ENCODE measurements at places on chromosomes 6 and 20.

DNA sequence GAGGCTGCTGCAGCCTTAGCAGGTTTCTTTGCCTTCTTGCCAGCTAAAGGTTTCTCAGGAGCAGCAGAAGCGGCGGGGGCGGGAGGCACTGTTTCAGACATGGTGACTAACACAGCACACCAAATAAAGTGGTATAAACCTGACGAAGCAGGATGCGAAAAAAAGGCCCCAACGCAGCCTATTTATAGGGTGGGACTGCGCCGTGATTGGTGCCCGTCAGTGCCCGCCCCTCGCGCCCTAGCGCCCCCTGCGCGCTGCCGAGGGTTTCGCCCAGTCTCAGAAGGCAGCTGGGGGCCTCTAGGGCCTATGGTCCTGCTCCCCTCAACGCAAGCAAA, 55.0 kb downstream of the TRIM38 start:
- DNase-seq, result peak; percentile 92

DNA sequence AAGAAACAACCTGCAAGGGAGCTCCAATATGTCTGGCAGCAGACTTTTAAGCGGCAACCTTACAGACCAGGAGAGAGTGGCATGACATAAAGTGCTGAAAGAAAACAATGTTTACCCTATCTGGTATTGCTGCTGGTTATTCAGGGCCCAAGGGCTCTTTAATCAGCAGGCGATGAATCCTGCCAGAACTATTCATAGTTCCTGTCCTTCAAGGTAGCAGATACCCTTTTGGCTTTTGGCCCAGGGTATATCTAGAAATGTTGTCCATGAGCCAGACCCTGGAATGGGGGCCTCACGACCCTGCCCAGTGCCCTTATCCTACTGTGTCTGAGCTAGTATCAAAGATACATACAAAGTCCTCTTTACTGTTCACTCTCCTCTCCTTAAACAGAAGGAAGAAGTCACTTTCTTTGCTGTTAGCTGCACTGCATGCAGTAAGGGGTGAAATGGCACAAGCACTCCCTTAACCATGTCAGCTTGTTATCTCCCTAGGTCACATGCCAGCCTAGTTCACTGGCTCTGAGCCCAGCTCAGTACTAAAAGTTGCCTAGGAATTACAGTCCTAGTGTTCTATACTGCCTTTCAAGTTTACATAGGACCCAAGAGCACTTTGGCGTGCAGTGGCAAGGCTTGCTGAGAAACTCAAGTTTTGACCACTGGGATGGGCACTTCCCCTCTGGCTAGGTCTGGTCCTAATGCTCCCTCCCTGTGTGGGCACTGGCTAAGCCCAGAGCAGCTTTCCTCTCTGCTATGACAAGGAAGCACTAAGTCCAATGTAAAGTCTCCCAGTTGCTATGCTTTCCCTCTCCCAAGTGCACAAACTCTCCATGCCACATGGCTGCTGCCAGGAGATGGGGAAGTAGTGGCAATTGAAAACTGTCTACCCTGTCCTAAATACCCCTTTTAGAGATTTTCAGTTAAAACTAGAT, 122.0 kb downstream of the HTR1B start:
- no peak for DNase-seq

DNA sequence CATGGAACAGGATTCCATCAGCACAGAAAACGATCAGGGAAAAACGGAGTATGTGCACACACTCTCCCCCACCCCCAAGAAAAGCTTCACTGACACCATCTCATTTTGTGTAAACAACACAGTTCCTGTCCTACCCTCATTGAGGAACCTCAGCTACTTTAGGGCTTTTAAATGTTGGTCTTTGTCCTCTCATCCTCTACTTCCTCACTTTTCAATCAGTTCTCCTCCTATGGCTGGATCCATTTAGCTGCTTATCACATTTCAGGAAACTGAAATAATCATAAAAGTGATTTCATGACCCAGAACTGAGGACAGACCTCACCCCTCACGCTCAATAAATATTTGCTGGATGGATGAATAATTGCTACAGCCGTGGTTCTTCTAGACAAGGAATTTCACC, 33.1 kb upstream of the PNRC1 start:
- DNase-seq, result no peak

DNA sequence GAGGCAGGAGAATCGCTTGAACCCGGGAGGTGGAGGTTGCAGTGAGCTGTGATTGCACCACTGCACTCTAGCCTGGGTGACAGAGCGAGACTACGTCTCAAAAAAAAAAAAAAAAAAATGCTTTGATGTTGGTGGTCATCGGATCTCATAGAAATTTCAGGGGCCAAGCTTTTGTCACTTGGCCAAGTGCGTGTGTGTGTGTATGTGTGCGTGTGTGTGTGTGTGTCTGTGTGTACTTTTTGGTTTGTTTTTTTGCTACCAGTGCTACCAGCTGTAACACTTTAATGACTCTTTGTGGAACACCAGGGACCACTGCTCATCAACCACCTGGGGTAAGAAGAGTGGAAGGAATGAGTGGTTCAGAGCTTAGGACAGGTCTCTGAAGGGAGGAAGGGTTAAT, 49.7 kb downstream of the TRAF3IP2 start:
- no peak for DNase-seq

DNA sequence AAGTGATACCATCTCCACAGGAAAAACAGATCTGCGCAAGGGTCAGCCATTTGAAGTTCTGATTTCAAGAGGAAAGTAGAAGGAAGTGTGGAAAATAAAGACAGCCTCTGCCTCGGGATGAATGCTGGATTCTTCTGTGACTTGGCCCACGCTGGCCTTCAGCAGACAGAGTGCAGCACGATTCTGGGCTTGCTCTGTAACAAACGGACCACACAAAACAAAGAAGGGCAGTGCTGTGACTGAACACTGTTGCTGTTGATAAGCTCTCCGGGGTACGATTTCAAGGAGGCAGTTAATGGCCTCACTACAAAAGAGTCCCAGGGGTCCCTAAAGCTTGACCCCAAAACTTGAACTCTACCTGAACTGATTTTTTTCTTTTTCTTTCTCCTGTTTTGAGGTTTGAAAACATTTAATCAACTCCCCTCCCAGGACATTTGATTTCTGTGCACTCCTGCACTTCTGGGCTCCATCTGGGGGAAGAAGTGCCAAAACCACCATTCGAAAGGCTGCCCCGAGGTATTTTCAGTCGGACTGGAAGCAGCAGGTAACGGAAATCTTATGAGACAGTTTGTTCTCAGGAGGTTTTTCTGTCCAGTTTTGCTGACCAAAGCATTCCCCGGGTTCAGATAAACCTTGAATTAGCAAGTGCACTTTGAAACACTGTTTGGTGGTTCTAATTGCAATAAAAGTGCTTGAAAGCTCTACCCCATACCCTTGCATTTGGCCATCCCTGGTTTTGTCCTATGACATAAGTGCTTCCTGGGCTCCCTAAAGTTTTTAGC, 189.6 kb downstream of the MYLK4 start:
- no peak for DNase-seq

GRCh38 chr6:132513831-132514545, 1.1 kb upstream of the STX7 start:
- no peak for DNase-seq

GRCh38 chr6:7216941-7217621, 95.9 kb downstream of the SSR1 start:
- no peak for DNase-seq

DNA sequence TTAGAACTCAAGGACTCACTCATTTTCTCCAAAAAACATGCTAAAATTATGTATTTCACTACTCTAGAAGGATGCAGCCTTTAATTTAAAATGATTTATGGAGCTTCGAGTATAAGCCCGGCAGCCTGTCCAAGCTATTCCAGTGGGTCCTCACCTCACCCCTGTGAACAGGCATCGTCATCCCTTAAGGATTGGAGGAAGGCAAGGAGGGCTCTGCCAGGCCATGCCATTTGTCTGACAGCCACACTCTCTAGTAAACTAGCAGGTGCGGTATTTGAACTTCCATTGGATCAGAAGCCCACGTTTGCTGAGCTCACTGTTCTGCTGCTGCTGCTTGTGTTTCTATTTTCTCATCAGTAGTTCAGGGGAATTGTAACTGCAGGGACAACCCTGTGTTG, 39.8 kb upstream of the NAA20 start:
- no peak for DNase-seq

GRCh38 chr20:44688053-44688625, 27.0 kb upstream of the CCN5 start:
- no peak for DNase-seq

DNA sequence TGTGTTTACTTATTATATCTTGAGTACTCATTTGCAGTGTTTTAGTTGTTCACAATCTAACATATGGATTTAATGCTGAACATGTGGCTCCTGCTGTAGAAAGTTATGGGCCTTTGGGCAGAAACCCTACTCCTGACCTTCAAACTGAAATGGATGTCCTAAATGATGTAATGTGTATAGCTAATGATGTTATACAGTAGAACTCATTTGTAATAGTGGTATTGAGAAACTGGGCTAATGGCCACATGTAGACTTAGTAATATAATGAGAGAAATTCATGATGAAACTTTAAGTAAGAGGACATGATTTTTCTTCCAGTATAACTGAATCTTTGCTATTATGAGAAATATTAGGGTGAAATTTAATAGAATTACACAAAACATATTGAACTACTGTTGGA, 121.3 kb upstream of the PTPRK start:
- DNase-seq, result no peak

DNA sequence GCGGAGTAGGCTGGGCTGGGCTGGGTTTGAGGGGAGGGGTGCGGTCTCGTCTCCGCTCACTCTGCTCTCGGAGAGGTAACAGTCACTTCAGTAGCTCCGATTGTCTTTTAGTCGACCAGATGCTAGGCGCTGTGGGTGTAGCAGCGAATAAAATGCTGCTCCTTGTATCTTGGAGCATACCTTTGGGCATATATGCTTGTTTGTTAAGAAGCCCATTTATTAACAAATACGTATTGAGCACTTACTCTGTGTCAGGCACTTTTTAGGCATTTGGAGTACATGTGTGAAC, 545 bp downstream of the ACTR5 start:
- DNase-seq, result no peak

GRCh38 chr20:53148771-53149147, 176.6 kb downstream of the TSHZ2 start:
- DNase-seq, result no peak
